ENCODE measurements at places on chromosomes 4 and X.

- DNase-seq, result no peak
These were observed 763.5 kb upstream of the FRG1 start for GRCh38 chr4:189177130-189177529.

DNA sequence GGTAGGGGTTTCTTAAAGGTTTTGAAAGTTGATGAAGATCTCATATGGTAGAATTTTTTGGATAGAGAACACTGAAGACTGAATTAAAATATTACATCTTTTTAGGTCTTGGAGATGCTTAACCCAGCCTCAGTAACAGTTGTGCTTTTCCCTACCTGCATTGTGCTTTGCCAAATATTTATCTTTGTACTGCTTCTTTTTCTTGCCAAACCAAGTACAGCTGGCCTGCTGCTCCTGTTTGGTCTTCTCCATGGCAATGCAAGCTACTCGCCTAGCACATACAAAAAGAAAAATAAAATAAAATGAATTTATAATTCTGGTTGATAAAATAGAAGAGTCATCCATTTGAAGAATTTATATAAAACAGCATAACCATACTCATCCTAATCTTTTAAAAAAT is 95.4 kb downstream of the NYX start:
- DNase-seq, result no peak

DNA sequence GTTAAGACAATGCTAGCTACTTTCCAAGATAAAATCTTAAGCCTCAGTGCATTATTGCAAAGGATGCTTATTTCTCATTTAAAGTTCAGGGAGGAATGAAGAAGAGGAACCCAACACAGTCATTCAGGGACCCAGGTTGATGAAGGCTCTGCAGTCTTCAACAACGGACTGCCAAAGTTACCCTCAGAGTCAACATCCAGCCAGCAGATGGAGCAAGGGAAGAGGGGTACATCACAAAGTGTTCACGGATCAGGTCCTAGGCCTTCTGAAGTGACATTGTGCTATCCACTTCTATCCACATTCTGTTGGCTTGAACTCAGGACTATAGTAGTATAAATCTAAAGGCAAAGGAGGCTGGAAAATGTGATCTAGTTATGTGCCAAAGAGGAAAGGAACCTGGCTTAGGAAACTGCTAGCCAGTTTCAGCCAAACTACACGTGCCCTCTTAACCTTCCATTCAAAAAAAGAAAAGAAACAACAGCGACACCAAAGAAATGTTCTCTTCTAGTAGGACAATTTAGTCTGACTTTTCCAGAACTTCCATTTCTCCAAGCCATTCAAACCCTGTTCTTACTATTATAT is 28.8 kb downstream of the NKX6-1 start:
- DNase-seq, result no peak

DNA sequence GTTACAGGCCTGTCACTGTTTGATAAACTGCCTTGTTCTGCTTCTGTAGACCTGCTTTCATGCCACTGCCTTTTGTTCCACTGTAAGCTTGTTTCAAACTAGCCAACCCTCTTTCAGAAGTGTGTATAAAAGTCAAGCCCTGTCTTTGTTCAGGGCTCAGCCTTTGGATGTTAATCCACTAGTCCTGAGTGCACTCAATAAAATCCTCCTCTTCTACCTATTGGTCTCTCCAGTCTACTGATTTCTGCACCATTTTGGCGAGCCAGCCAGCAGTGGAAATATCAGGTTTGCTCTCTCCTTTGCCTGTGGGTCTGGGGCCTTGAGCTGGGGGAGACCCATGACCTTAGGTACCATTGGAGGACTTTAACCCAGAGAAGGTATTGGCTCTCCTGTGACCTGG is 901.6 kb upstream of the NDST4 start:
- no peak for DNase-seq

DNA sequence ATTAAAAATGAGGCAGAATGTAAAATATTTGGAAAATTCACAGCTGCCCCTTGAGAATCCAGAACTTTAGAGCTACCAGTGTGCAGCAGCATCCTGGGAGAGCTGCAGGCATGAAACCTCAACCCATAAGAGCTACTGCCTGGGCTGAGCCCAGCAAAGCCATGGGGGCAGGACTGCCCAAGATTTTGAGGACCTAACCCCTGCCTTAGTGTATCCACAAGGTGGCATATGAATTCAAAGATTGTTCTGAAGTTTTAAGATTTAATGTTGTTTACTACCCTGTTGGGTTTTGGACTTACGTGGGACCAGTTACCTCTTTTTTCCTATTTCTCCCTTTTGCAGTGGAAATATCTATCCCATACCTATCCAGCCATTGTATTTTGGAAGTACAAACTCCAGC is 26.4 kb downstream of the CASP6 start:
- no peak for DNase-seq

- no peak for DNase-seq
These were observed 61.3 kb downstream of the LIMCH1 start for GRCh38 chr4:41599192-41599786.

DNA sequence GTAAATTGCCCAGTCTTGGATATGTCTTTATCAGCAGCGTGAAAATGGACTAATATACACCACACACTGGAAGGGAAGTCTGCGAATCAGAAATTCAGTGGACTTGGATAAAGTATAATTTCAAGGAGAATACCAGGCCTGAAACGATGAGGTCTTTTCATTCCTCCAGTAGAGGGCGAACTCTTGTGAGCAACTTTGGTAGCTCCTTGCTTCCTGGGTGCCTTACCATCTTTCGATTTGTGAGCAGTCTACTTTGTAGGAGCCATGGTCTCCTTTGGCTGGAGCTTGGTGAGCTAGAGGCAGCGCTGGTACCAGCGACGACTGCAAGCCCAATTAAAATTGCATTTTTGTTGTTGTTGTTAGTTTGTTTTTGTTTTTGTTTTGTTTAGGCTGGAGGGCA is 791.9 kb downstream of the FAT4 start:
- no peak for DNase-seq

- no peak for DNase-seq
These were observed 10.1 kb upstream of the RNF4 start for GRCh38 chr4:2458546-2459491.

- no peak for DNase-seq
These were observed 66.1 kb downstream of the PRSS12 start for GRCh38 chr4:118286685-118287084.
